AG10803 (cell line): ENCODE measurements at places on chromosomes 5 and 9.
A peak's percentile ranks its signal among the peaks of the same experiment; 100 is the strongest.

GRCh38 chr9:32741706-32742105 is 41.6 kb upstream of the TMEM215 start:
- DNase-seq = no peak

- DNase-seq = no peak
Measured at GRCh38 chr5:158478139-158478538, 619.2 kb upstream of the CLINT1 start.

DNA sequence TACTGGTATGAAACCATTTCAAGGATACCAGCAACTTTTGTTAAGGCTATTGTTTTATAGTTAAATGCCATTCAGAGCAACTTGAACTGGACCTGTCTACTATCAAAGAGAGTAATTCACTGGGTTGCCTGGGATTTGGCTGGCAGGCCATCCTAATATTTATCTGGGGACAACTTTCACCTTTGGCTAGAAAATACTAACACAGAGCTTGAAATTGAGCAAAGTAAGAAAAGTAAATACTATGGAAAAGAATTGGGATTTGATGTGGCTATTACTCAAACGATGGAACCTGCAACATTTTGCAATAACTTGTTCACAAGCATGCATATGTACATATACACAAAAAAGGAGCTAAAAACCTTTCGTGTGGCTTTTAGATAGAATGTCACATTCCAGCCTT is 191.3 kb downstream of the DENND1A start:
- DNase-seq = no peak

DNA sequence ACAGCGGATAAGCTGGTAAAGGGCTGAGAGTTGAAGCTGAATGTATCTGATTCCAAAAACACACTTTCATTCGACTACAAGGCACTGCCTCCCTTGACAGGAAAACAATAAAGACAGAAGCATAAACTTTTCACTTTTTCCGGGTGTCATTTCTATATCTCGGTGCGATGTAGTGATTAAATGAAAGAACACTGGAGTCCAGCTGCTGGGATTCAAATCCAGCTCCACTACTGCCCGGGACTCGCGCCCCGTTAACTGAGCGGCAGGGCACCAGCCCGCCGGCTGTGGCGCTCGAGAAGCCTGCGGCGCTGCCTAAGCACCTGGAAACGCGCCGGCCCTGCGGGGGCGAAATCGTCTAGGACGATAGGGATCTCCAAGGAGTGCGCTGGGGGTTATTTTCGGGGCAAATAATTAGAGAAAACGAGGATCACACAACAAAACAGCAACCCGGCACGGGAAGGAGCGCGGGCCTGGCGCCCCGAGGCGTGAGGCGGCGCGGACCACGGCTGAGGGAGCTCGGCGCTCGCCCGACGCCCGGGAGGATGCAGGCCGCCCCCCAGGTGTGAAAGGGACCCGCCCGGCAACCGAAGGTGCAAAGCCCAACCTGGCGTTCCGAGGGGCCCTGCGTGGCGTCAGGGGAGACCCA is 837 bp downstream of the UIMC1 start:
- DNase-seq = peak; percentile 70

DNA sequence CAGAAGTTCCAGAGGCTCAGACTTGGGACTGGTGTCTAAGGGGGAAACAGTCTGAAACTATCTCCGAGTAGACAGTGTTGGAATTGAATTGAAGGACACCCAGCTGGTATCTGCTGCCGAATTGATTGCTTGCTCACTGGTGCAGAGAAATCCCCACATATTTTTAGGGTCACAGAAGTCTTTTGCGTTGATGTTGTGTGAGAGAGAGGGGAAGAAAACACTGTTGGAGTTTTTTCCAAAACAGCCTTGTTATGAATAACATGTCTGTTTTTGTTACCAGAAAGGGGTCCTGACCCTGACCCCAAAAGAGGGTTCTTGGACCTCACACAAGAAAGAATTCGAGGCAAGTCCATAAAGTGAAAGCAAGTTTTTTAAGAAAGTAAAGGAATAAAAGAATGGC is 81.3 kb downstream of the ALDH7A1 start:
- DNase-seq = no peak

DNA sequence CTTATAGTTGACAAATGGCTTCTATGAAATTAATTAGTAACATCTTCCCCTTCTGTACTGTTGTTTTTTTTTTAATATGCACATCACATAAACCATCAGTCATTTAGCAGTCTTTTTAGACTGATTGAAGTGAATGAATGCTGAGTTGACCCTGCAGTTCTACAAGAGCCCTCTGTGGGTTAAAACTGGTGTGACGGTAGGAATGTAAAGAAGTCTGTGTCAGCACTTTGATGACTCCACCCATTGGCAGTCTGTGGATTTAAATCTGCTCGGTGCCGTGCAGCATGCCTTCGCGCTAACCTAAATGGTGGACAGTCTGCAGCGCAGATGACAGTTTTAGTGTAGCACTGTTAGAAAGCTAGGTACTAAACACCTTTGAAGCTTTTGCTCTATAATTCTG is 3.1 kb downstream of the GTF3C4 start:
- peak; percentile 52 for DNase-seq

DNA sequence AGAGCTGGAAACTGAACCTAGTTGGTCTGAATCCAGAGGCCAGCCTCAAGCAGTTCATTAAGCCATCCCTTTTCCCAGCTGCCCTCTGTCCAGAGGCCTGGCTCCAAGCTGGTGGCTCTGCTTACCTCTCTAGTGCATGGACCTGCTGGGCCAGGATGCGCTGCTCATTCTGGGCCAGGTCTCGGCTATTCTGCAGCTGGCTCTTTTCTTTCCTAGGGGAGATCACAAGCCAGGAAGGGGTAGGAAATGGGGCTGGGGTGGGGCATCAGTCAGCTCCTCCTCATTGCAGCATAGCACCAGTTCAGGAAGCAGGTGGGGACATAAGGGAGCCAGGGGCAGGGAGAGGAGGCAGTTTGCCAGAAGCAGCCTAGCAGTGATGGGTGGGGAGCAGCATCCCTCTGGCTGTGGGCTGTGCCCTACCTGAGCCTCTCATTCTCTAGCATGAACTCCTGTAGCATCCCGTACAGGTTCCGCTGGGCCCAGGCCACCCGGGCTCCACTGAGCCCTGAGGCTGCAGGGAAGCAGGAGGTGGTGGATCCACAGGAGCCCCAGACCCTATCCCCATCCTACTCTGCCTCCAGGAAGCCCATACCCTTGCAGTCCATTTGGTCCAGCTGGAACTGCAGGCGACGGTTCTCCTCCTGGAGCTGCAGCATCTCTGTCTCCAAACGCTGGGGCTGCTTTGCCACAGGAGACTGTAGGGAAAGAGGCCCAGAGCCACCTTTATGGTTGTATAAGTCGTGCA is 5.2 kb downstream of the KIF12 start:
- DNase-seq = no peak

DNA sequence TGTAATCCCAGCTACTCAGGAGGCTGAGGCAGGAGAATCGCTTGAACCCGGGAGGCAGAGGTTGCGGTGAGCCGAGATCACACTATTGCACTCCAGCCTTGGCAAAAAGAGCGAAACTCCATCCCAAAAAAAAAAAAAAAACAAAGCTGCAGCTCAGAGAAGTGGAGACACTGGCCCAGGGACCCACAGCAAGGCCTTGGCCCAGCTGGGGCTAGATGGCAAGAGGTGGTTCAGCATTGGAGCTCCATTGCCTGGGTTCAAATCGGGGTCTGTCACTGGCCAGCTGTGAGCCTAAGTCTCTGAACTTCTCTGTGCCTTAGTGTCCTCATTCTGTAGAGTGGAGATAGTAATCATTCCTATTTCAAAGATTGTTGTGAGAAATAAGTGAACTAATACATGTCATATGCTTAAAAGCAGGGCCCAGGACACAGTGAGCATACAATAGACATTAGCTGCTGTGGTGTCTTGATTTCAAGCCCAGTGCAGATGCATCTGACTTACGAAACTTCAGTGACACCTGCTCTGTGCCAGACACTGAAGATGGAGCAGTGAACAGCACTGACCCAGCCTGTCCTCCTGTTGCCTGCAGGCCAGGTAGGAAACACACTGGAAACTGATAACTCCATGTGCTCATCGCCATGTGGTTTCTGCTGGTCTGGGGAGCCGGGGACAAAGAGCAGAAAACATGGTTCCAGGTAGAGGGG is 127.7 kb downstream of the C9orf50 start:
- DNase-seq = no peak

- DNase-seq = no peak
Measured at GRCh38 chr5:95923918-95924544, 37.6 kb downstream of the ELL2 start.

GRCh38 chr5:127820910-127821553 is 117.8 kb downstream of the CCDC192 start:
- DNase-seq = peak; percentile 74

GRCh38 chr9:137358126-137358525 is 56.1 kb upstream of the NRARP start:
- no peak for DNase-seq

GRCh38 chr5:1547655-1548054 is 23.9 kb upstream of the LPCAT1 start:
- no peak for DNase-seq

- DNase-seq = no peak
Measured at GRCh38 chr5:159402311-159402710, 72.0 kb upstream of the IL12B start.

GRCh38 chr5:1515921-1516571 is 7.7 kb downstream of the LPCAT1 start:
- no peak for DNase-seq

GRCh38 chr9:97697837-97698236 is 697 bp upstream of the XPA start:
- no peak for DNase-seq

DNA sequence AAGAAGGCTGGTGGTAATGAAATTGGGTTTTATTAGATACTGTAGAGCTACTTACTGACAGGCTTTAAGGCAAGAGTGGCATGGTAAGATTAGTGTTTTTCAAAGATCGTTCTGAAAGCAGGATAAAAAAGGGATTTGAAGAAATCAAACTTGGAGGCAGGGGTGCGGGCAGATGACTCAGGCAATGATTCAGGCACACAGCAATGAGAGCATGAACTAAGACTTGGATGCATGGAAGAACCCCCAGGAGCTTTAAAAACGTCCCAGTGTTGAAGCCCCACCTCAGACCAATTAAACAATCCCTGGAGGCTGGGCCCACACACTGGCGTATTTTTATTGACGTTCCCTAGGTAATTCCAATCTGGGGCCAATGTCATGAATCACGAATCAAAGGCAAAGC is 102.5 kb downstream of the SREK1 start:
- DNase-seq = peak; percentile 62

- no peak for DNase-seq
Measured at GRCh38 chr5:71907608-71908145, 188.6 kb downstream of the CARTPT start.

GRCh38 chr5:78573318-78573717 is 75.3 kb downstream of the LHFPL2 start:
- DNase-seq = no peak

DNA sequence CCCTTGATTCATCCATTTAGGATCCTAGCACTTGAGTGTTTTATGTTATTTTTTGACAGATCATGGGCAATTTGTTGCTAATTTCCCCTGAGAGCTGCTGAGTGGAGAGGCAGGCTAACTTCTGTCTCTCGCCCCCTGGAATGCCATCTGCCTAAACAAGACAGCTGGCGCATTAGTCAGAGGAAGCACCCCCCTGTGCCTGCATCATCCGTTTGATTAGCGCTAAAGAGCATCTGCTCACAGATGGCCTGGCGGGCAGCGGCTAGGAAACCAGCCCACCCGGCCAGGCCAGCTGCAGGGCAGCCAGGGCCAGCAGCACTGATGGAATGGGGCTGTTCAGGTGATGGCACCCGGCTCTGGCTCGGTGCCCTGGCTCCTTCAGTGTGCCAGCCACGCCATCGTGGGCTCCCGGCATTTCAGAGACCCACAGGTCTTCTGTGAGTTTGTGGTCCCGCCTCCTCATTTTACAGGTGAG is 22.9 kb upstream of the ASS1 start:
- DNase-seq = peak; percentile 69

- no peak for DNase-seq
Measured at GRCh38 chr9:3696368-3696767, 170.6 kb upstream of the RFX3 start.

DNA sequence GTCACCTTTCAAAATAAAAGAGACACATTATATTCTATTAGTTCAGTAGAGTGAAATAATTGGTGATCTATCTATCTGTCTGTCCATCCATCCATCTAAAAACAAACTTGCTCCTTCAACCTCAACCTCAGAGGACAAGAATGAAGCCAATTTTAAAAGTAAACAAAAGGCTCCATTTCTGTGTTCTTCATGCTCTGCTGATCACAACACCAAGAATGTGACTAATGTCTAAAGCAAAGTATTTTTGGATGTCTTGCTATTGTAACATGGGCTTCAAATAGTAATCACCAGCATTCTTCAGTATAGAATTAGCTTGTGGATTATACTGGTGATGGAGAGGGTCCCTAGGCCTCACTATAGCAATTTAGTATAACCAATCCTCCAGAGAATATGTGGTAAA is 1304.4 kb downstream of the MAT2B start:
- no peak for DNase-seq

- DNase-seq = no peak
Measured at GRCh38 chr9:112337547-112337946, 4.1 kb upstream of the PTBP3 start.

- peak; percentile 56 for DNase-seq
Measured at GRCh38 chr9:34025062-34025461, 23.6 kb downstream of the UBAP2 start.

- DNase-seq = peak; percentile 12
Measured at GRCh38 chr5:61465066-61465465, 133.0 kb downstream of the ZSWIM6 start.

GRCh38 chr9:96051423-96051822 is 175.9 kb downstream of the ERCC6L2 start:
- no peak for DNase-seq

GRCh38 chr5:113152380-113152740 is 175.8 kb downstream of the DCP2 start:
- no peak for DNase-seq

GRCh38 chr5:83368319-83368718 is 103.2 kb upstream of the VCAN start:
- peak; percentile 71 for DNase-seq

DNA sequence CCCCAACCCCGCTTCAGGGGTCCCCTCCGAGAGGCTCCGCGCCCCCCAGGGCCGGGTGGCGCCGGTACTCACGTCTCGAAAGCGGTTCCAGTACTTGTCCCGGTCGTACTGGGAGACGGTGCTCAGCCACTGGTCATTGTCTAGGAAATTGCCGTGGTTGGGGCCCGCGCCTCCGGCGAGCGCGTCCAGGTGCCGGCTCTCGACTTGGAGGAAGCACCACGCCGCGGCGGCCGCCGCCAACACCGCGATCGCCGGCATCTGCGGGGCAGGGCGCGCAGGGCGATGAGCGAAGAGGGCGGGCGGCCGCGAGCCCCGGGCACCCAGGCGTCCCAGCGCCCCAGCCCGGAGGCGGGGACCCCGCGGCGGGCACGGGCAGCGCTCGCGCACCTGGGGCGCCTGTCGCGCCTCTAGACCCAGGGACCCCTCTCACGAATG is 808 bp downstream of the SPOCK1 start:
- DNase-seq = no peak

GRCh38 chr9:107584944-107585343 is 95.4 kb upstream of the KLF4 start:
- no peak for DNase-seq

DNA sequence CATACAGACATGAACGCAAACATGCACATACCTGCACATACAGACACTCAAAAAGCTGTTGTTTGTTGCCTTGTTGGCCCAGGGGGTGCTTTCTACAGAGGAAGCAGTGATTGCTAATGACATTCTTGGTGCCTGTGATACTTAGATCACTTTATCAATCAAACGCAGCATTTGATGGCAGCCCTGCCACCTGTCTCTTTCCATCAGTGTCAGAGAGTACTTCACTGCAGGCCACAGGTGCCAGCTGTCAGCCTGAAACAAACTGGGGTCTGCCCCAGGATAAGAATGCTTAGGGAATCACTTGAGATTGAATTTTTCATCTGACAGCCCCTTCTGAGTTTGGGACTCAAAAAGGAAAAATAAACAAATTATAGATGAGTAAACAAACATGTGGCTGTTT is 388.9 kb upstream of the SGCD start:
- DNase-seq = no peak
